H9 (cell line): ENCODE measurements at places on chromosomes 3 and 15. TPM values are rescaled to one million over a fixed set of nuclear protein-coding genes. Genes with fewer than 3 reads are reported as not detected.

Gene GUCA1C
- not detected in 2 replicates for total RNA-seq

Gene CLDN16
- total RNA-seq = not detected in 2 replicates

Gene GOLGA6A
- 0.72 and 0.90 TPM in 2 replicates for total RNA-seq

Gene CHDH
- total RNA-seq = 8.2 and 11.0 TPM in 2 replicates

Gene TMEM108
- 3.5 and 5.0 TPM in 2 replicates for total RNA-seq

Gene FBXW12
- 0.59 and 0.74 TPM in 2 replicates for total RNA-seq

Gene ZIC1
- not detected in 2 replicates for total RNA-seq

Gene SH3GL3
- total RNA-seq = 11.0 and 11.2 TPM in 2 replicates

Gene CCR1
- not detected in 2 replicates for total RNA-seq

Gene AADACL2
- total RNA-seq = not detected in 2 replicates

Gene ST8SIA2
- 1.8 and 3.2 TPM in 2 replicates for total RNA-seq

Gene RNU5B-1
- total RNA-seq = not detected in 2 replicates

Gene MORC1
- total RNA-seq = not detected in 2 replicates

Gene ZPLD1
- total RNA-seq = not detected in 2 replicates

Gene NME9
- total RNA-seq = not detected in 2 replicates

Gene NR1I2
- total RNA-seq = not detected in 2 replicates

Gene MGLL
- total RNA-seq = 0.11 and 0.22 TPM in 2 replicates
